ENCODE measurements at places on chromosomes 2 and 18.
A peak's percentile ranks its signal among the peaks of the same experiment; 100 is the strongest.

- no peak for DNase-seq
Observed at GRCh38 chr2:176156301-176156806, 753 bp upstream of the HOXD3 start.

DNA sequence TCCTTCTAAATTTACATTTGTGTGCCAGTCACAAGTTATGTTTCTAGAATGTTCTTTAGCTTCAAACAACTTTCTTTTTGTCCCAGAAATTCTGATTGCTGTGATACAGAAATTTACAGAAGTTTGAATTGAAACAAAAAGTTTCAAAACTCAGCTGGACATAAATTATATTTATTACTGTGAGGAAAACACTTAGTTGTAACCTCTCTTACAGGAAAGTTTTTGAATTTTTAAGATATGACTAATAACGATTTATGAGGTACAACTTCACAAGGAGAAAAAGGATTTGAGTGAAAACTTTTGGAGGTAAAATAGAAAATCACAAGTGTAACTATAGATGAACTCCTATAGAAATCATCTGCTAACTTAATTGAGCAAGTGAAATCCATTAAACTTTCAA, 205.3 kb downstream of the TMEM247 start:
- DNase-seq, result no peak

- peak; percentile 95 for DNase-seq
Observed at GRCh38 chr2:96665083-96665569, 22.6 kb downstream of the FER1L5 start.

DNA sequence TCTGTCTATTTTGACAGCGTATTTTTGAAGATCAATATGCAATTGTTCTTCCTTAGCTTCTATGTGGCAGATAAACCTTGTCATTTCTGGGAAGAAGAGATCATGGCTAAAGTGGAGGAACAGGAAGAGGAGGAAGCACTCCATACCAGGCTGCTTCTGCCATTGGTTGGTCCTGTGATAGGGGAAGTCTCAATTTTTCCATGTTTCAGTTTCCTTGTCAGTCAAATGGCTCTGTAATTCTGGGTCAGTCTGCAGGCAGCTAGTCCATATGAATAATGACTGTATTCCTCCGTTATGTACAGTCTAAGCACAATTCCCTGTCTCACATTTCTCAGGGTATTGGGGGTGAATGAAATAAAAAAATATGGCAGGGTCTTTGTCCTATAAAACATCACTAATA, 277.6 kb upstream of the CXCR4 start:
- DNase-seq, result peak; percentile 17

- DNase-seq, result peak; percentile 33
Observed at GRCh38 chr2:95345563-95346230, 48.5 kb downstream of the KCNIP3 start.

- peak; percentile 16 for DNase-seq
Observed at GRCh38 chr2:69742322-69742952, 503 bp downstream of the ANXA4 start.

GRCh38 chr2:95082477-95082876, 39.1 kb downstream of the MRPS5 start:
- DNase-seq, result no peak

DNA sequence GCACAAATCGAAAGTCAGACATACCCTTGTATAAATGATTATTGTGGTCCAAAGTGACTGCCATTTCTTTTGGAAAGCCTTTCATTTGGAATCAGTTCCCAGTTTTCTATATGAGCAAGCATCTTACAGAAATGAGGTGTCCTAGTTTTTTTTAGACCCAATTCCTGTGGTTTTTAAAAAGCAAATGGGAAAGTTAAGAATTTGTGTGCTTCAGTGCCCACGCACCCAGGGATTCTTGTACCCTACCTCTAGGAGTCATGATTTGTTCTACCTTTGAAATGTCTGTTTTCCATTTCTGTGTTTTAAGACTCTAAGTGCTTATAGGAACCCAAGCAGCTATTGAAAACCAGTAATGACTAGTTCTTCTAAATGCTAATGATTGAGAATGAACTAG, 218.1 kb downstream of the CAMKMT start:
- DNase-seq, result no peak

- DNase-seq, result peak; percentile 53
Observed at GRCh38 chr2:183179156-183179555, 54.9 kb downstream of the NUP35 start.

GRCh38 chr2:232117413-232117812, 155.9 kb downstream of the DIS3L2 start:
- no peak for DNase-seq

DNA sequence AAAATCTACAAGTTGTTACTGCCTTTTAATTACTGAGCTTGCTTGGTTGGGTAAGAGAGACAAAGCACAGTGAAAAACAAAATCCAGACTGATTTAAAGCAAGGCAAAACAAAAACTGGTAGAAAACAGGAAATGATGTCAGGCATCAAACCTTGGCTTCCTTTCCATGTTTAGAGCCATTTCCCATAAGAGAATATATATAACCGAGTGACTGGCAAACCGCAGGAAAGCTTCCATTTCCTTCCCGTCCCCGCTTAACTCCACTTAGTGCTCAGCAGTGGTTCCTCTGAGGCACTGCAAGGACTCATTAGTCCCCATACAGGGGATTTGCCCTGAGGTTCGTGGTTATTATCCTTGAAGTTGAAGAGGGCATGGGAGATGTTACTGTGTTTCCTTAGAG, 446.3 kb downstream of the LPIN1 start:
- peak; percentile 10 for DNase-seq

GRCh38 chr2:31109633-31110192, 28.5 kb downstream of the GALNT14 start:
- DNase-seq, result no peak

GRCh38 chr2:98801286-98801685, 70.4 kb upstream of the MGAT4A start:
- DNase-seq, result no peak

DNA sequence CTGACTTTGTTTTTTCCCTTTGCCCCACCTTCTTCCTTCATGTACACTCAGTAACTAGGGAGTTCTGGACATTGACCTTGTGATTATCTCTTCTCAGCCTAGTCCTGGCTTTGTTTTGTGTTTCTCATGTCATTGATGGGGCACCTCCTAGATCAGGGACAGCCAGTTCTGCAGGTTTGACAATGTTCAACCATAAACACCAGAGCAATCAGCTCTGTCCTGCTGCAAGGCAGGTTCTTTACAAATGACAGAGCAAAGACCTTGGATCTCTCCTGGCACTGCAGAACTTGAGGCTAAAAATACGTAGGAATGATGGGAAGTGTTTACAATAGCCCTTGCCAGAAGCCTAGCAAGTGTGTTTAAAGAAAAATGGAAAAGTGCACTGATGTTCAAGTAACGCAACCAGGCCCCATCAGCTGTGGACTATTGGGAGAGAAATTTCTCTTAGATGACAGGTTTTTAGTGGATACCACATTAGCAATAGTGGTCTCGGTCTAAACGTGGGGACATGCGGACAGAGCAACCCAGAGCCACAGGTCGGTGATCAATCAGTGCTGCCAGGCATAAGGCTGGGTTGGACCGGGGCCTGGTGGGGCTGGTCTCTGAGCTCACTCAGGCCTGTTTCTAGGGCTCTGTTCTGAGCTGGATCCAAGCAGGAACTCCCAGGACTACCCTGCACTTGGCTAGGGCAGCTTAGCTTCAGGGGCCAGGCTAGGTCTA, 76.8 kb downstream of the SOWAHC start:
- DNase-seq, result no peak

DNA sequence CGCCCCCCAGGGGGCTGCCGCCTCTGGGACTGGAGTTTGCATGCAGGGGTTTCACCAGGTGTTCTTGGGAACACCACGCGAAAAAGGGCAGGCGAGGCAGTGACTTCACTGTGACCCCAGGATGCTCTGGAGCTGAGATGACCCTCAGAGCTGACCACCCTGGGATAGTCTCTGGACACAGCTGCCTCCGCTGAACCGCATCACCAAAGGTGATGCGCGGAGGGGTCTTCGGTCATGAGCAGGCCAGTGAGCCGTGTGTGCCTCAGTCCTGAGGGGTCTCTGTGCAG, 17.5 kb downstream of the GPR35 start:
- no peak for DNase-seq

GRCh38 chr2:146873646-146874259, 971.1 kb upstream of the ACVR2A start:
- no peak for DNase-seq

GRCh38 chr2:11573418-11574175, 39.8 kb downstream of the GREB1 start:
- no peak for DNase-seq

- no peak for DNase-seq
Observed at GRCh38 chr2:10064932-10065772, 15.1 kb downstream of the CYS1 start.

- no peak for DNase-seq
Observed at GRCh38 chr2:152097801-152098495, 896 bp downstream of the CACNB4 start.

- peak; percentile 83 for DNase-seq
Observed at GRCh38 chr18:21602299-21602587, 1.7 kb upstream of the ESCO1 start.

GRCh38 chr2:150484461-150485021, 2.9 kb downstream of the RND3 start:
- DNase-seq, result no peak

- DNase-seq, result no peak
Observed at GRCh38 chr2:108244667-108245414, 5.1 kb downstream of the SULT1C3 start.

- DNase-seq, result no peak
Observed at GRCh38 chr2:133004623-133005022, 334.6 kb upstream of the LYPD1 start.

GRCh38 chr2:164681009-164681408, 59.7 kb upstream of the GRB14 start:
- DNase-seq, result no peak

DNA sequence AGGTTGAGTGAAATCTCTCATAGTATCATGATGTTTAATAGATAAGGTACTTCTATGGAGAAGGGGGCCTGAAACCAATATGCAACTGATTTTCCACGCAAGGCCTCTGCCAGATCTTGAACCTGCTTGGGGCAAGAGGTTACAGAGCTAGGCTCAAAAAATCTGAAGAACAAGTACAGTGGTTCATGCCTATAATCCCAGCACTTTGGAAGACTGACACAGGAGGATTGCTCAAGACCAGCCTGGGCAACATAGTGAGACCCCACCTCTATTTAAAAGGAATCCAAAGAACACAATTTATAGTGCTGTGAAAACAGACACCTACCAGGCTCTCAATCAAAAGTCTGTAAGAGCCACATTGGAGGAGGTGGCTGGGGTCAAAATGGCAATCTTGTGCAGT, 28.6 kb downstream of the HADHA start:
- DNase-seq, result no peak

DNA sequence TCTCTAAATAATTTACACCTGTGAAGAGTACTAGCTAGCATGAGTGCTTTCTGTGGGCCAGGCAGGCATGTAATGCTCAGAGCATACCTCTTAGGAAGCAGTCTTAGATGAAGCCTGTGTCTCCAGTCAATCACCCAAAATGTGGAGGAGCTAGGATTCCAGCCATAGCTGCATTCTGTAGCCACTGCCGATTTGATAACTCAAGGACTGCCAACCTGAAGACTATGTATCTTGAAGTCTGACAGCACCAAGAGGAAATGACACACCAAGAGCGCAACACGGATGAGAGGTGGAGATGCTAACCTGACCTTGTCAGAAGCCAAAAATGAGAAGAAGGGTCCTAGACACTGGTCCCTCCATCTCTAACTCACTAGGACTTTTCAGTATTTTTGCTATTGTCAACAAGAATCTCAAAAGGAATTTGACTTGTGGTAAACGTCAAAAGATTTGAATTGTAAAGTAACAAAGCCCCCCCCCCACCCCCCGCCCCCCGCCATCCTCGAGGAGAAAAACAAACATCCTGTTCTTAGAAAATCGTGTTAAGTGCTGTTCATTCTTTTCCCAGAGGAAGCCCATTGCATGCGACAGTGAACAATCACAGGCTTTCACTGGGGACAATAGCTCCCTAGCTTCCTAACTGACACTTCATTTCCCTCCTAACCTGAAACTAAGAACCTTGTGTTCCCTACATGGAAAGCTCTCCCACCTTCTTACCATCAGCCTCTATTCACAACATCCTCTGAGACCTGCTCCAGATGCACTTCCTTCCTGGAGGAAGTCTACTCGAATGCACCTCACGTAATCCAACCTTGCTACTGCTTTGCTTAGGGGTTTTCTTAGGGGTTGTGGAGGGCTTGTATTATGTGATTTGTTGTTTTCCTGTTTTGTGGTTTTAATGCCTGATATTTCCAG, 14.7 kb downstream of the CDC42EP3 start:
- DNase-seq, result no peak

- DNase-seq, result no peak
Observed at GRCh38 chr2:61220768-61221167, 58.8 kb downstream of the C2orf74 start.

- no peak for DNase-seq
Observed at GRCh38 chr2:8753609-8754008, 71.8 kb downstream of the ID2 start.

DNA sequence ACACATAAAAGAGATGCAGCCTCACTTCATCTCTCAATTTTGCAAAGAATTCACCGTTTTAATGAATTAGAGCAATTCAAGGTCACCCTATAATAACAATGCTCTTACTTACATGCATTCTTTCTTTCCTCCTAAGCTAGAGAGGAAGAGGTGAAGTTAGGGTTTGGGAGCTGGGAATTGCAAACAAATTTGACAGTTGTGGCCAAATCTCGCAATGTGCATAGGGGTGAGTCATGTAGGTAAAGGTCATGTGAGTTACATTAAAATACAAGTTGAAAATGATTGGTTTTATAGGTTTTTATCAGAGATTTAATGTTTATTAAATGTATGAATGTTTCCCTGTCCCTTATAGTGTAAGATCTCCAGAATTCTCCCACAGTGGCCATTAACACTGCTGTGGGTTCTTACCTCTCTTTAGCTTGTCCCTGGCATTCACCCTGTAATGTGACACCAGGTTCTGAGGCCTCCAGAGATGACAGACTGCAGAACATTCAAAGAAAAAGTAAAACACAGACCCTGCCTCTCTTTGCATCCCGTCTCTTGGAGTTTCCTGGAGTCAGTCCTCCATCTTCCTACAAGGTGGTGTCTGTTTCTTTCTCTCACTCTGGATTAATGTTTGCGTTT, 53.7 kb upstream of the LGALSL start:
- DNase-seq, result no peak

- DNase-seq, result no peak
Observed at GRCh38 chr2:85799215-85799956, 45.6 kb downstream of the ATOH8 start.

GRCh38 chr2:216698895-216699294, 3.5 kb upstream of the IGFBP5 start:
- DNase-seq, result peak; percentile 34

GRCh38 chr2:41958251-41958650, 89.6 kb upstream of the PKDCC start:
- no peak for DNase-seq
